HepG2 (cell line): ENCODE measurements at places on chromosomes 1 and 21. TPM values are rescaled to one million over a fixed set of nuclear protein-coding genes. Genes with fewer than 3 reads are reported as not detected.

PCSK9 gene
- 31.2 and 80.5 TPM in 2 replicates for total RNA-seq

KRTAP7-1 gene
- not detected in 2 replicates for total RNA-seq

LINGO4 gene
- total RNA-seq, result 0.02 TPM in 1 of 2 replicates, not detected in the other

ALPL gene
- total RNA-seq, result not detected in 2 replicates

FCRL1 gene
- total RNA-seq, result not detected in 2 replicates

ZMYND12 gene
- total RNA-seq, result 0.13 TPM in 1 of 2 replicates, not detected in the other

AHCTF1 gene
- total RNA-seq, result 45.9 and 73.9 TPM in 2 replicates

EXTL1 gene
- total RNA-seq, result 0.28 and 0.35 TPM in 2 replicates

GIPC2 gene
- 21.6 and 39.7 TPM in 2 replicates for total RNA-seq

TMCO4 gene
- total RNA-seq, result 3.9 and 4.1 TPM in 2 replicates

HIVEP3 gene
- total RNA-seq, result not detected in 2 replicates

CFHR4 gene
- not detected in 2 replicates for total RNA-seq

MTMR11 gene
- 0.27 and 0.49 TPM in 2 replicates for total RNA-seq

SLC19A1 gene
- total RNA-seq, result 12.6 and 21.8 TPM in 2 replicates
